ENCODE measurements at places on chromosomes 7 and 10.

GRCh38 chr10:33661580-33662336 is 327.3 kb upstream of the NRP1 start:
- no peak for DNase-seq

- DNase-seq: no peak
Observed at GRCh38 chr7:132488634-132489302, 87.5 kb downstream of the PLXNA4 start.

DNA sequence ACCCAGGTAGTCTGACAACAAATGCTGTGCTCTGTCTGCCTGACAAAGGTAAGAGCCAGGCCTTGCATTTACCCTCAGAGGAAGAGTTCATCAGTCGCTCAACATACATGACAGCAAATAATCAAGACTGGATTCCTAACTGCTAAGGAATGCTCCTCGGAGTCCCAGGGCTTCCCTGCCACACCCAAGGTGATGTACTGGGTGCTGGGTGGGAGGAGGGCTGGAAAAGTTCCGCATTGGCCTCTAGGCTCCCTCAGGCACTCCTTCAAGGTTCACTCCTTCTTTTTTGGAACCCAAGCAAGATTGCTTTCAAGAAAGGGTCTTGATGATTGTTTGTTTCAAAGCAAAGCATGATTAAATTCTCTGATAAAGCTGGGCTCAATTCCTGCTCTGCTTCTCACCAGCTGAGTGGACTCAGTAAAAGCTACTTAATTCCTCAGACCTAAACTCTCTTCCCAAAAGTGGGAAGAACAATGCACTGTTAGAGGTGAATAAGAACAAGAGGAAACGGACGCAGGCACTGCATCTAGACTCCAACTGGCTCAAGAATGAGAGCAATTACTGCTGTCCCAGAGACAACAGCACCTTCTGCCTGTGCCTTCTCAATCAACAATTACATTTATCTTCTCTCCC is 173.5 kb downstream of the ELMO1 start:
- no peak for DNase-seq

DNA sequence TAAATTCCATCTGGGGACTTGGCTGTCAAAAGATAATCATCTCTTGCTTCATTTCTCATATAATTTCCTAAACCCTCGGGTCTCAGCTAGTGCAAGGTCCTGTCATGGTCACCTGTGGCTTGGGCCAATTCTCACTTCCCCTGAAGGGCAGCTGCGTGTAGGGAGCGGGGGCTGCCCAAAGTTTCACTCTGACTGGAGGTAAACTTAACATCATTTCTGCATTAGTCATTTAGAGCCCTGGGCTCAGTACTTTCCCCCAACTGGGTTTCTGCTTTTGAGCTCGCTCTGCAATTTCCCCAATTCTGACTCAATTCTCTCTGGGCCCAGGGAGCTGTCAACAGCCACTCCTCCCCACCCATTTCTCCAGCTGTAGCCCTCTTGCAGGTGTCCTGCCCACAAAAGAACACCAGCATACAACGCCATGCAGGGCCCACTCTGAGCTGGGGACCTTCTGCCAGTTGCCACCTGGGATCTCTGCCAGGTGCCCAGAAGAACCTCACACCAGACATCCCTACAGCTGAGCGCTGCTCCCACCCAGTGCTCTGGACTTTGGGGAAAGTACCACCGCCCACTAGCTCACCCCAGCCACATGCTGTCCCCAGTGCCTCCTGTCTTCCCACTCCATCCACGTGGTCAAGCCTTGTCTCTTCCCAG is 37.9 kb downstream of the VOPP1 start:
- peak; percentile 42 for DNase-seq

DNA sequence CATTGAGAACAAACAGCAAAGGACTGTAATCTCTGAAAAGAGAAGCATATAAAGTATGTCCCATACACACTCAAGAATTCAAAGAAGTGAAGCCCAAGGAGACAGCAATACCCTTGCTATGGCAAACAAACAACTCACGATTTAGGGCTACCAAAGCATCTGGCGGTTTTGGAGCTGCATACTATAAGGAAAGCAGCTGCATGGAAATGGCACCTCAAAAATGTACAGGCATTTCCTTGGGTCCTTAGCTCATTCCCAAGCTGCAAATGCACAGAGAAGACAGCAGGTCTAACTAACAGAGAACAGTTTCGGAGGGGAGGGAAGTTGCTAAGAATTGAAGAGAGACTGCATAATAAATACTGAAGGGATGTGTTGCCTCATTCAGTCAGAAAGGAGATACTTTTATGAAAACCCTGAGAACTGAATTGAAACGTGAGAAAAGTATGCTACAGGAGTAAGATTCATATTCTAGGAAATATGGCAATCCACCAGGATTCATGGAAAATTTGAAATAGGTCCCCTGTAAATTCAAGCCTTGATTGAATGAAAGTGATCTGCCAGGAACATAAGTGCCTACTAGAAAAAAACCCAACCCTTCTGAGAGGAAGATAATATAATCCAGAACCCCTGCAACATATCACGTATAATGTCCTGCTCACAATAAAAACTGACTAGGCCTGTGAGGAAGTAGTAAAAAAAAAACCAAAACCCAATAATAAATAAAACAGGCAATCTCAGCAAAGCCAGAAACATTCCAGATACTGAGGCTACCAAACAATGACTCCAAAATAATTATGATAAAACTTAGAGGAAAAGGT is 36.4 kb downstream of the CUBN start:
- DNase-seq: no peak

- no peak for DNase-seq
Observed at GRCh38 chr10:103795634-103796270, 59.6 kb downstream of the SH3PXD2A start.

GRCh38 chr7:55568613-55569268 is 3.6 kb downstream of the VOPP1 start:
- DNase-seq: no peak

GRCh38 chr7:15647309-15647708 is 39.2 kb downstream of the MEOX2 start:
- DNase-seq: no peak

GRCh38 chr7:90625562-90625961 is 29.4 kb downstream of the CDK14 start:
- no peak for DNase-seq

GRCh38 chr10:73641328-73642060 is at the start of gene MYOZ1:
MYOZ1 (minus strand) TSS chr10:73641474; CDS start chr10:73640017, 1,457 bp downstream.
- DNase-seq: no peak

DNA sequence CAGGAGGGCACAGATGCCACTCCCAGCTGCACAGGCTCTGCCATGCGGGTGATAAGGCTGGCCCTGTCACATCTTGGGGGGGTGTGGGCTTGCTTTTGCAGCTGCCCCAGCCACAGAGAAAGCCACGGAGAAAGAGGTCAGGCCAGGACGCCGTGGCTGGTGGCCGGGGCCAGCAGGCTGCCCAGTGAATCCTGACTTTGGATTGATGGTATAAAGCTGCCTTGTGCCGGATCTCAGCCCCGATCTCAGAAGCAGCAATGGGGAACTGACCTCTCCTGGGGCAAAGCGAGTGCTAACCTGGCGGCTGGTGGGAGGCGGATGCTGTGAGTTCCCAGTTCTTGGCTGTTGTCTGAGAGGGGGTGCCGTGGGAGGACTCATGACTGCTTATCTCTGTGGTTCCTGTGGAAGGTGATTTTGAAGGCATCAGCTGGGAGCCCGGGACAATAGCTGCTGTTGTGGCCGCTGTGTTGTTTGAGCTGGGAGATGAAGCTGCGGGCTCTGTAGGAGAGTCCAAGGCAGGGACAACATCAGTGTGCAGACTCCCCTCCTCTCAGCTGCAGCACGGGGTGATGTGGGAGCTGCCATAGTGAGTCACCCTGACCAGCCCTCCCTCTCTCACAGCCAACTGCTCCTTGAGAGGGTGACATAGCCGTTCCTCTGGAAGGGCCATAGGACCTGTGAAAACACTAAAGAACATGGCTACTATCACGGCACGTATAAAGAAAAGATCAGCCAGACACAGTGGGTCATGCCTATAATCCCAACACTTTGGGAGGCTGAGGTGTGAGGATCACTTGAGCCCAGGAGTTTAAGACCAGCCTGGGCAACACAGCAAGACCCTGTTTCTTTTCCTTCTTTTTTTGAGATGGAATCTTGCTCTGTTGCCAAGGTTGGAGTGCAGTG is 17.0 kb downstream of the IL15RA start:
- no peak for DNase-seq

DNA sequence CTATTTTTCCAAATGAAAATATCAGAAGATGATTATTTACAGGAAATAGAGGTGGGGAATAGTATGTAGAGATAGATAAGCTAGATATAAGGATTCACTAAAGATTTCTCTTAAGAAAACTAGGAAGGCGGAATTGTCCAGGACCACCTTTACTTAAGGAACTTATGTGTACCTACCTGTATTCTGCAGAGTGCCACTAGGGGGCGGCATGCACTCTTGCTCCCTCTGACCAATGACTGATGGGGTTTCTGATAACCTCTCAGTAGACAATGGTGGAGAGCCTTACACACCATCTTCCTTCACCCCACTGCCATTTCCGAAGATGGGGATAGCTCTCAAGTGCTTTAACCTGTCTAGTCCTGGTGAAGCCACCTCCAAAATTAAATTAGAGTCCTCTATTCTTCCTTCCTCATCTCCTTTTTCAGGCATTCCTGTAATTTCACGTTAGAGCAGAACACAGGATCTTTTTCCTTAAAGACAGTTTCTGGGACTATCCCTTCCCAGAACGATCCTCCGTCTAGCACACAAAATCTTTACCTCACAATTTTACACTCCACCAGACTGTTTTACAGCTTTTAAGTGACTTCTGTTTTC is 453.1 kb downstream of the SORCS1 start:
- DNase-seq: no peak

DNA sequence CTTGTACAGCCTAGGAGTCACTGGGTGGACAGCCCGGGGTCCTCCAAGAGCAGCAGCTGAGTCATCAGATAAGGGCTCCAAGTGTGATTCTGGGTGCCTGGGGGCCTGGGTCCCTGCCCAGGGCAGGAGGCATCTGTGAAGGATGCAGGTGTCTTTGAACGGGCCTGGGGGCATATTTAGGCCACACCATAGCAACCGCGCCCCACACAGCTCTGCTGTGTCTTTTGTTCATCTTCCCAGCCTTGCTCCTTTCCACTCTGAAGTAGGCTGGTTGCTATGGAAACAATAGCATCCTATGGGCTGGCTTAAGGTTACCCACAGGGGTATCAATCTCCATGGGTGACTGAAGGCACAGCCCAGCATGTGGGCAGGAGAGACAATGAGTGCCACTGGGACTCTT is 324.7 kb downstream of the TCERG1L start:
- DNase-seq: no peak

- no peak for DNase-seq
Observed at GRCh38 chr7:76425156-76425555, 406 bp downstream of the ZP3 start.

DNA sequence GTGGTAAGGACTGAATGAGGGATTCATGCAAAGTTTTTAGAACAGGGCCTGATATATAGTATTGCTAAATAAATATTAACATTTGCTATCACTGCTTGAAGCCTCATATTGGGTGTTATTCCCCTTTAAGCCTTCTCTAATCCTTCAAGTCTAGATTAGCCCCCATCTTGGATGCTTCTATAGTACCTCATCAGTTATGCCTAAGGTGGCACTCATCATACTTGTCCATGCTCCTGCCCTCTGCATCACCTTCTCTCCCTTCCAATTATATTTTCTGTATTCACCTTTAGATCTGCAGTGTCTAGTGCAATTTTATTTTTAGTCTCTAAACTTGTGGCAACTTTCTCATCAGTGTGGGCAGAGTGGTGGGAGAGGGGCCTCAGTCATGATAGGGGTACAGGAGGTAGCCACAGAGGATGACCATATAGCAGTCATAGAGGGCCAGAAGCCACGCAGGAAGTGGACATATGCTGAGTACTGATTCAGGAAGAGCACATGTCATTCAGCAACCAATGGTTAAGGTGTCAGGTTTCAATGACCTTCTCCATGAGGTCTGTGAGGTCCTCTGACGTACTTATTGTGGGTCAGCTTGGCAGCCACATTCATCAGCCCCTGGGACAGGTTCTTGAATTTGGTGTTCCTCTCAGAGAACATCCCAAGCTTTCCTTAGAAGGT is 2.5 kb downstream of the ENTPD1 start:
- no peak for DNase-seq

DNA sequence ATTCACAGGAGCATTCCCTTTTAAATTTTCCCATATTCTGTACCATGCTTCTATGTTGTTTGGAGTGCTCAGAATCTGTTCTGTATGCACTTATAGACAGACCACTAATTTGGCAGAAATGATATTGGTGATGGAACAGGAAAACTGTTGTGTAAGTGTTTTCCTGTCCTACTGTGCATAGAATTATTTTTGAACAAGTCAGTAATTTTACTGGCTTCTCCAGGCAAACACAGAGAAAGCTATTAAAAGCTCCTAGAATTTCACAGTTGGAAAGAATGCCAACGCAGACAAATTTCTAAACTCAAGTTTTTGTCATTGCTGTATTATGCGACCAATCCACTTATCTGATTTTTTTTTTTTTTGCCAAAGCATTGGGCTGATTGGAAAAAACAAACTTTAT is 55.7 kb downstream of the ANKMY2 start:
- no peak for DNase-seq

DNA sequence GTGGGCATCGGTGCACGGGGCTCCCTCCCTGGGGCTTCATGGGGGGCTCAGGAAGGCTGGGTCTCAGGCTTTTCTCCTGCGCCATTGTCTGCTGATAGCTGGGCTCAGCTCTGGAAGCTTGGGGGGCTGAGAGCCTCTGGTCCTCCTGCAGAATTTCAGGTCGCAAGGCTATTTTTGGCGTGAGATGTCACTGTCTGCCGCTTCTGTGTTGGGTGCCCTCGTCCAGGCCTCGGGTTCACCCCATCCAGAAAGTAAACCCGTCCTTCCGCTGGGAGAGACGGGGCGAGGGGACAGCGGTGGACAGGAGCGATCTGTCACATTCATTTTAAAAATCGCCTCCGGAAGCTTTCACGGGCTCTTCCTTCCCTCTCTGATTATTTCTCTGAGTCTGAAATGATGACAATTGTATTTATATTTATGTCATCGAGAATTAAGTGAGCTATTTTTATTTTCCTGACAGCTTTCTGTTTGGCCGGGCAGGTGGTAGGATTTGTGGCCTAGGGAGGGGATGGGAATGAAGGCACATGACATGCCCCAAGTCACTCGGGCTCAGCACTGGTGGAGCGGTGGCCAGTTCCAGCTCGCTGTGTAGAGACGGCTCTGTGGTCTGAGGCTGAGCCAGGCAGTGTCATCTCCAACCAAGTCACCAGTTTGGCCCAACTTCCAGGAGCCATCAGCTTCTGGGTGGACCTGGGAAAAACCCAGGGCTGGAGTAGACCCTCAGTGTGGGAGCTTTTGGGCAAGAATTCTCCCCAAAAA is 40.7 kb upstream of the AP5Z1 start:
- no peak for DNase-seq

GRCh38 chr10:76675951-76676587 is 961.5 kb downstream of the KCNMA1 start:
- no peak for DNase-seq
